Heart left ventricle (tissue), 16 donors: ENCODE measurements at places on chromosomes 7 and 10. TPM values are rescaled to one million over a fixed set of nuclear protein-coding genes. Genes with fewer than 3 reads are reported as not detected.

DNA sequence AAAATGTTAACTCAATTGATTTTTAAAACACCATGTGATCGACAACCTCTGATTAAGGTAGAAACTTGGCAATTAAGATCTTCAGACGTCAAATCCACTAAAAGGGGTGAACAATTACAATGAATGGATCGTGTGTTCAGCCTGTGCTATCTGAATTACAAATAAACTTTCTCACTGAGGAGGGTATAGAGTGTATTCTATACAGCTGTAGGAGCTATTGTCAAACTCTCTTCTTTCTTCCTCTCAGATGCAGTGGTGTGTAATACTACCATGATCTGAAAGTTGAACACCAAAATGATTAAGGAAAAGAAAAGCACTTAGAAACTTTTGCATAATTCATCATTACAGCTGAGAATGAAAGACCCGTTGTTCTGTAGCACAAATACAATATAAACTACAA, 32.2 kb upstream of the MACC1 start:
- no peak for DNase-seq

DNA sequence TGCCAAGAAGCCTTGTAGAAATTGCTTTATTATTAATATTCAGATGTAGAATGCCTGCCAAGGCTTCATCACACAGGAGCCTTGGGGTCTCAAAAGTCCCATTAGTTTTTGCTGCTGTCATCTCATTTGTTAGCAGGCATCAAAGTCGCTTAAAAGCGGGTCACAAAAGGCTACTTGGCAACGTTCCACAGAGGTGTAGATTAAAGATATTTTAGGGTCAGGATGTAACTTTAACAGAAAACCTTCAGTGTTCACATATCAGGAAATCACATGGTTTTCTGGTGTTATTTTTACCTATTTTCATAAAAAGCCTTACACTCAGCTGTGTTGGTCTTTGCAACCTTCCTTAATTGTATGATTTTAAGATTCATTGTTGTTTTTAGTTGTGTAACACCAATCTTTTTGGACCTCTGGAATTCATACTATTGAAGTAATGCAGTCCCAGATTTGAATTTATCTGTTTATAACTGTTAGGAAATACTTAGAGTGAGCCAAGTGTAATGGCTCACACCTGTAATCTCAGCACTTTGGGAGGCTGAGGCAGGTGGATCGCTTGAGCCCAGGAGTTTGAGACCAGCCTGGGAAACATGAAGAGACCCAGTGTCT, 65.3 kb downstream of the TET1 start:
- no peak for DNase-seq

- no peak for DNase-seq
Observed at GRCh38 chr7:54080971-54081370, 461.2 kb upstream of the VSTM2A start.

The VENTX gene
- 0.62 TPM for total RNA-seq
